Caco-2 (cell line): ENCODE measurements at places on chromosomes 4 and X. TPM values are rescaled to one million over a fixed set of nuclear protein-coding genes. Genes with fewer than 3 reads are reported as not detected.

- DNase-seq, result no peak
Measured at GRCh38 chrX:46713672-46714490, 45.0 kb downstream of the SLC9A7 start.

GRCh38 chr4:48307528-48307927, 33.8 kb upstream of the SLAIN2 start:
- no peak for DNase-seq

DNA sequence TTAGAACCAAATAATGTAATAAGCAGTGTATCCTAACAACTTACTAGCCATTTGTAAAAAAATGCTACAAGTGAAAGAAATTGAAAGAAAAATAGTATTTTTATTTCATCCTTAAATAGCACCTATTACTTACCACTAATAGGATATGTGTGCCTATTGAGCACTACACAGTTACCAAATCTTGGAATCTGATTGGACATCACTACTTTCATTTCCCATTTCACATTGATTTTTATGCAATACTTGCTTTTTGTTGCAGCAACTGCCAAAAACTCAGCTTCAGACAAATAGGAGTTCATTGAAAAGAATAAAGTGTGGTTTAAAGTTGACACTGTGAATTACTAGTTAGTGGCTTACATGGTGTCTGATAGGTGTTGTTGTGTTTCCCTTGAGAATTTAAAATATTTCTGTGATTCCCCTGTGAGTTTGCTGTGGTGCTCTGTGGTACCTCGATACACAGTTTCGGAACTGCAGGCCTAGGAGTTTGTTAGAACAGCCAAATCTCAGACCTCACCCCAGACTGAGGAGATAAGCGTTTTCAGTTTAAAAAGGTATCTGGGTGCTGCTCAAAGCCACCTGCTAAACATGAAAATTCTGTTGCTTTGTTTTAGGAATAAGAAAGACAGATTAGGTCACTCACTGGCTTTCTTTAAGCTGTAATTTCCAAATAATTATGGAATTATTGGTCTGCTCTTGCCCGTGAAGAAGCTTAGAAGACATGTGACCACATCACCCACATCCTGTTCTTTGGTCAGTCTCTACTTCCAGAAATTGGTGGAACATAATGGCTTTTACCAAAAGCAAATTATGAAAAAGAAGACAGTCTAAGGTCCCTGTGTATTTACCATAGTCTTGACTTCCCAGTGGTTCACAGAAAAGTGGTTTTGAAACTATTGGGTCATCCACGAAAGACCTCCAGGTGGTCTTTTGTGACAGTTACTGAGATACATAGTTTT, 97.8 kb downstream of the SYTL5 start:
- no peak for DNase-seq

ATP1B4 gene
- not detected in 2 replicates for total RNA-seq

TCEAL7 gene
- total RNA-seq, result not detected in 2 replicates

- DNase-seq, result no peak
Measured at GRCh38 chr4:3500634-3501101, 31.6 kb downstream of the LRPAP1 start.

GRCh38 chrX:19372170-19372546, 28.4 kb downstream of the PDHA1 start:
- peak; percentile 55 for DNase-seq

ATP6AP2 gene
- total RNA-seq, result 86.6 and 90.0 TPM in 2 replicates

GRCh38 chr4:34861666-34862065, 1382.6 kb downstream of the ARAP2 start:
- no peak for DNase-seq

ALAS2 gene
- not detected in 2 replicates for total RNA-seq

DNA sequence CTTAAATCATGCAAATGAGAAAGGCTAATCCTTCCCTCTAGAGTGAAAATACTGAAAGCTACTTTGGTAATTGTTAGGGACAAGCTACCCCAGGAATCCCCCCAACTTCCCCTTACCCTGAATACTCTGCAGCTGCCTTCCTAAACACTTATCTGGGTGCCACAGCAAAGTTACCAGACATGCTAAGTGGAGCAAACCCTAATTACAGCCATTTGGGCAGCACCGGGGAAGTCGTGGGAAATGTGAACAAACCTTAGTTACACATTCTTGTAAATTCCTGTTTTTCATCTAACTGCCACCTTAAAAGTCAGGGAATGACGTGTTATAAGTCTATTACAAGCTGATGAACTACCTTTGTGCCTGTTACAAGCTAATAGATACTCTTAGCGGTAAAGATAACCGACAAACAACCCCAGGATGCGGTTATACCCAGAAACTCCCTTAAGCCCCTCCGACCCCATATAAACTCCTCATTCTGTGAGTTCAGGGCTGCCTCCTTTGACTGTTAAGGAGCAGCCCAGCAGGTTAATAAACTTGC, 66.0 kb upstream of the PLAC8 start:
- no peak for DNase-seq

DNA sequence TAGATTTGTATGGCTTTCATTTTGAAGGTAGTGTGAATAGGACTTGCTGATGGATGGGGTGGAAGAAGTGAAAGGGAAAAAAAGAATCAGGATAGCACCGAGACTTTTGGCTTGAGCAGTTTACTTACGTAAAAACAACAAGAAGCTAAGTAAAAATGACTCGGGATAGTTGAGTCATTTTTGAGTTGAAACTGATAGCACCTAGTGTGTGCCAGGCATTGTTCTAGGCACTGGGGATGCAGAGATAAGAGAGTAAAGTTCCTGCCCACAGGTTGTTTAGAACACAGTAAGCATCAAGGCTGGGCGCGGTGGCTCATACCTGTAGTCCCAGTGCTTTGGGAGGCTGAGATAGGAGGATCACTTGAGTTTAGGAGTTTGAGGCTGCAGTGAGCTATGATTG, 34.7 kb downstream of the ADD1 start:
- DNase-seq, result no peak

- no peak for DNase-seq
Measured at GRCh38 chr4:42543762-42544161, 113.1 kb downstream of the ATP8A1 start.

DNA sequence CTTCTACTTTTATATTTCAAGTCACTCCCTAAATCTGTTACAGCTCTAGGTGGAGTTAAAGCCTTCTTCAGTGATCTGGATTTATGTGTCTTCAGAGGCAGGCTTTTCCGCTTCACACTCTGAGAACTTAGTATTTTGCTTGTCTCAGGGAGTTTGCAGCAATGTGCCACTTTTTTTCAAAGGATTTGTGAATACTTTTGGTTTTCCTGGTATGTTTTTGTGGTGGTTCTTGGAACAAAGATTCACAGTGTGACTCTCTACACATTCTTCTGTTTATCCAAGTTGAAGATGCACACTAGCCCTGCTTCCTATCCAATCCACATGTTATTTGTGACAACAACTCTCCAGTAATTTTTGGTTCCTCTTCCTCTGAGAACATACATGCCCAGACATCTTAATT, 1253.7 kb downstream of the TECRL start:
- no peak for DNase-seq

GRCh38 chrX:94775640-94776039, 1101.6 kb downstream of the FAM133A start:
- DNase-seq, result no peak

F8 gene
- total RNA-seq, result 0.20 and 0.32 TPM in 2 replicates

DNA sequence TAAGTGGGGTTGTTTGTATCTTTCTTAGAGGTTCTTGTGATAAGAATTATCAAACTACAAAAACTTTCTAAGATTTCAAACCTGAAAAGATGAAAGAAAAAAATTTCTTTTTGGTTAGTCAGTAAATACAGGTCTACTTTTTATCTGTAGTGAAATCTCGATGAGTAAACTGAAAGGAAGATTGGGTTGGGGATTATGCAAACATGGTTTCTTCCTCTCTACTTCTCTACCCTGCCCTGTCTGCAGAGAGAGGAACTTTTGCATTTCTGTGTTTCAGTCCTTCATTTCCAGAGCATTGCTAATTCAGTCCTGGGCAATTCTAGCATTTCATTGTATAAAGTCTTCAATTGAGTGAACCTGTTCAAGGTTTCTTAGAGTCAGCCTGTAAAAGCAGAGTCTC, 51.6 kb upstream of the IL2 start:
- DNase-seq, result no peak

AFF2 gene
- 0.16 and 0.42 TPM in 2 replicates for total RNA-seq

- DNase-seq, result no peak
Measured at GRCh38 chr4:52014903-52015302, 5.3 kb downstream of the LRRC66 start.

CENPE gene
- total RNA-seq, result 30.3 and 36.9 TPM in 2 replicates

TAF7L gene
- total RNA-seq, result not detected in 2 replicates

KCTD8 gene
- not detected in 2 replicates for total RNA-seq

CSN1S1 gene
- total RNA-seq, result not detected in 2 replicates

DNA sequence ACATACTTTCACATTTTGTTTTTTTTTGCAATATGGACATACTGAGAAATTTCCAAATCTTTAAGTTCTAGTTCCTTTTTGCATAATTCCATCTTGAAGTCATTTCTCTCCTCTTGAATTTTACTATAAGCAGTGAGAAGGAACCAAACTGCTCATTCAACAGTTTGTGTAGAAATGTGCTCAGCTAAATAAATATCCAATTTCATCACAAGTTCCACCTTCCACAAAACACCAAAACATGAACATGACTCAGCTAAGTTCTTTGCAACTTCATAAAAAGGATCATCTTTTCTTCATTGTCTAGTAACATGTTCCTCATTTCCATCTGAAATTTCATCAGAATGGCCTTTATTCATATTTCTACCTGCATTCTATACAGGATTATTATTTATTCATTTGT, 77.3 kb upstream of the FGF13 start:
- no peak for DNase-seq

IBSP gene
- not detected in 2 replicates for total RNA-seq

GRCh38 chrX:9087271-9088040, 53.5 kb upstream of the FAM9B start:
- no peak for DNase-seq

DNA sequence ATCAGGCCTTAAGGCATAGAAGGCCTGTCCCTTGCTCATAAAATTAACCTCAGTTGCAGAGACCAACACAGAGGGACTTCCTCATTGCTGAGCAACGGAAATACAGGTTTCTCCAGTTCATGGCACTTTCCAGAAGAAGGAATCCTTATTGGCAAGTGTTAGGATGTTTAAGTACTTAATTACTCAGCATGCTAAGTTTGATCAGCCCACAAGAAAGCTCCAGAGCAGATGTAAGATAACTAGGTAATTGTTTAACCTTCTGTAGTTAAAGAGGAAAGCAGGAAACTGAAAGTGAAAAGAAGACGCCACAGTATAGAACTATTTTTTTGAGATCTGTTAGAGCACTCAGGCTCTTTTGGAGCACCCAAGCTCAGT, 33.5 kb downstream of the SMS start:
- peak; percentile 40 for DNase-seq

GRCh38 chr4:42397635-42398170, 415 bp downstream of the SHISA3 start:
- no peak for DNase-seq

DNA sequence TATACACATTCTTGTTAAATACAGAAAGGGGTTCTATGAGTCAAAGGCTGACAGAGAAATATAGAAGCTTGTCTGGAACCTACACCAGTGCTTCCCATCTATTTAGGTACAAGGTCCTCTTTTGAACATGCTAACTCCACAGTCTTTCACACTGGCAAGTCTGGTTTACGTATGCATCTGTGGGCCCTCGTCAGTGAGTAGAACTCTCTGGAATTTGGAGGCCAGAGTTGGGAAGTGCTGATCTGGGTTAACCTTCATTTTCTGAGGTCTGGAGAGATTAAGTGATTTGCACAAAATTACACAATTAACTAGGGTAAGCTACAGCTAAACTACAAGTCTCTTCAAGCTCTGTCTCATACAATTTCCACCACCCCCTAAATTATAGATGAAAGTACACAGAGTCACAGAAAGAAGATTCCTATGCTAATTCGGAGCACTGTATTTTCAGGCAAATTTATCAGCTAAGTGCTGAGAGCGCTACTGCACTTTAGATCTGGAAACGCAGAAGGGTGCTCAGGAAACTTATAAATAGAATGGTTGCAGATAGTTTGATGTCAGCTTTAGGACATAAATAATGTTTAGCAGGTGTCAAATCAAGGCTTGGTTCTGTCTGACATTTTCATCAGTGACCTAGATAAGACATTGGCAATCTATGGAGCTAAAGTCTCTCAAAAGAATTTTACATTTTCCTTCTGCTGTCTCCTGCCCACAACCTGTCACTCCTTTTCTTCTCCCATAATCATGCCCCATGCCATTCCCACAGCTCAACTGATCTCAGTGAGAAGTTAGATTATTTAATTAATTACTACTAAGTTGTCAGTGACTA, 43.0 kb upstream of the PDLIM5 start:
- DNase-seq, result no peak

- peak; percentile 65 for DNase-seq
Measured at GRCh38 chrX:153818571-153819383, 11.6 kb downstream of the PDZD4 start.

GASK1B gene
- 42.5 and 48.5 TPM in 2 replicates for total RNA-seq

TMEM150C gene
- 5.0 and 5.7 TPM in 2 replicates for total RNA-seq

TCEAL5 gene
- total RNA-seq, result not detected in 2 replicates

DNA sequence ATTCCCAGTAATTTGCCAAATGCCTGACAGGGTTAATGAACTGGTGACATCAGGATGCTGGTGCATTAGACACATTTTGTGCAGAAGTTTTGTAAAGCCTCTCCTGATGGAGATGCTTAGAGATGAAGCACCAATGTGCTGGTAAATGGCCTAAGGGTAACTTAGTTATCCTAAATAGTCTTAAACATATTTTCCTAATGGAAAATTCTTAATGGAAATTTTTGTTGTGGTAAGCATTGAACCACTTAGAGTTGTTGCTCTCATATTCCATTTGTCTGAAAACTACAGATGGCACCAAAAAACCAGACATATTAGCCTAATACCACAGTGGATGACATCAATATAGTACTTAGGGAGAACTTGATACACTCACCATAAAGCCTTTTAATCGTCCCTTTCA, 154.5 kb upstream of the ANK2 start:
- DNase-seq, result no peak

DNA sequence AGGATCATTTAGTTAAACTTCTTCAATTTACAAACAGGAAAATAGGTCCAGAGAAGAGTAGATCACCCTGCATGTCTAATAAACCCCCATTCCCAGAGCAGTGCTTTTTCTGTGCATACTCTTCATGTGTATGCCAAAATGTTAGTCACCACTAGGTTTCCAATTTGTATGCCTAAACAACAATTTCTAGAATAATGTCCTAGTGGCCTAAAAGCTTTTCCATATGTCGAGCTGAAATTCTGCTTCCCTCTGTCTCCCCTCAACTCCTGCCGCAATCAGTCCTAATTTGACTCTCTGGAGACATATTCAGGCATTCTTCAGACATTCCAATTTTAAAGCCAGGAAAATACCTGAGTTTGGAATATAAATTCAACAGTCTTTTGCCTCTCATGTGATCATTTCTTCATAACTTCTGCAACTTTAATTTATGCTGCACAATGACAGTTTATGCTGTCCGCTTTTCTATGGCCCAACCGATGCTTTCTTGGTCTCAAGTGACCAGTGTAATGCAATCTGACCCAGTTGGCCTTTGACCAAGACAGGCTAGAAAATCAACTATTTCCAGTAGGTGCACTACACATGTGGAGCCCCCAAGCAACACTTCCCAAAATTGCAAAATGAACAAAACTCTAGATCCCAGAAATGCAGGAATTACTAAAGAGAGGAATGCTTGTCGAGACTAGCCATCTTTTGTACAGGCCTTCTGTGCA, 122.9 kb upstream of the FMR1 start:
- no peak for DNase-seq

GRCh38 chr4:40225497-40225896, 28.7 kb downstream of the RHOH start:
- DNase-seq, result no peak
